Left colon (tissue), 2 donors: ENCODE measurements at places on chromosomes 6 and 20. TPM values are rescaled to one million over a fixed set of nuclear protein-coding genes. Genes with fewer than 3 reads are reported as not detected.

Gene PKIB
- 169 TPM for total RNA-seq

Gene EFCAB8
- total RNA-seq, result 0.11 TPM

Gene PRL
- total RNA-seq, result not detected

Gene SLC17A1
- not detected for total RNA-seq

Gene RFX6
- total RNA-seq, result 1.5 TPM

Gene KHDC1L
- not detected for total RNA-seq

Gene PLG
- total RNA-seq, result not detected

Gene FGD2
- total RNA-seq, result 13.5 TPM

Gene ROS1
- total RNA-seq, result 1.7 TPM

Gene MTFR2
- 3.1 TPM for total RNA-seq

Gene SIGLEC1
- total RNA-seq, result 3.1 TPM

Gene LY6G6C
- total RNA-seq, result not detected

Gene FUT9
- not detected for total RNA-seq

Gene LAMA5
- total RNA-seq, result 18.2 TPM

Gene DDAH2
- total RNA-seq, result 139 TPM

Gene NFYA
- 19.9 TPM for total RNA-seq

Gene CTNNBL1
- total RNA-seq, result 35.0 TPM

Gene TULP1
- not detected for total RNA-seq

Gene LAMP5
- total RNA-seq, result 0.53 TPM

Gene CCND3
- 64.0 TPM for total RNA-seq

Gene FAM209B
- not detected for total RNA-seq

Gene ZNF343
- total RNA-seq, result 7.2 TPM
